ENCODE measurements at places on chromosomes 1 and 21. TPM values are rescaled to one million over a fixed set of nuclear protein-coding genes. Genes with fewer than 3 reads are reported as not detected.

GRCh38 chr21:45094412-45094811 lies 20.0 kb downstream of the ADARB1 start:
- no peak overlapping the region for H3K27ac ChIP-seq
- H3K27me3 ChIP-seq = no peaks in the 10 kb centered on the region
- DNase-seq = no peak
- H3K4me1 ChIP-seq = no peaks in the 10 kb centered on the region

The PKLR gene
- 1.5 TPM for polyA plus RNA-seq

The TFF2 gene
- not detected for polyA plus RNA-seq

- H3K4me3 ChIP-seq = no peak overlapping the region
- peaks cover 6% of the 10 kb centered on the region for H3K4me1 ChIP-seq
- no peak overlapping the region for H3K27ac ChIP-seq
- peaks cover 55% of the 10 kb centered on the region for H3K27me3 ChIP-seq
Observed at GRCh38 chr1:156627313-156627880, 8.2 kb downstream of the HAPLN2 start.

The DNAJC6 gene
- 2.4 TPM for polyA plus RNA-seq

DNA sequence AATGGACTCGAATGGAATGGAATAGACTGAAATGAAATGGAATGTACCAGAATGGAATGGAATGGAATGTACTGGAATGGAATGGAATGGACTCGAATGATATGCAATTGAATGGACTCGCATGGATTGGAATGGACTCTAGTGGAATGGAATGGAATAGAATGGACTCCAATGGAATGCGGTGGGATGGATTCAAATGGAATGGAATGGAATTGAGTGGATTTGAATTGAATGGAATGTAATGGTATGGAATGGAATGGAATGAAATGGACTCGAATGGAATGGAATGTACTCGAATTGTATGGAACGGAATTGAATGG lies 99.6 kb upstream of the FBXO28 start:
- no peaks in the 10 kb centered on the region for H3K4me1 ChIP-seq
- H3K4me3 ChIP-seq = no peak overlapping the region
- DNase-seq = peak; percentile 17
- H3K36me3 ChIP-seq = no peaks in the 10 kb centered on the region

The NUDT17 gene
- polyA plus RNA-seq = 5.7 TPM

- H3K4me3 ChIP-seq = no peak overlapping the region
- DNase-seq = no peak
- H3K4me1 ChIP-seq = peaks cover 4% of the 10 kb centered on the region
- H3K27ac ChIP-seq = no peak overlapping the region
- H3K36me3 ChIP-seq = no peaks in the 10 kb centered on the region
Observed at GRCh38 chr1:77065693-77066342, 153.4 kb downstream of the PIGK start.

- peak; percentile 78 for DNase-seq
- no peaks in the 10 kb centered on the region for H3K4me1 ChIP-seq
- no peaks in the 10 kb centered on the region for H3K27me3 ChIP-seq
- no peak overlapping the region for H3K4me3 ChIP-seq
- peaks cover 9% of the 10 kb centered on the region for H3K36me3 ChIP-seq
- H3K27ac ChIP-seq = no peak overlapping the region
Observed at GRCh38 chr1:209850342-209850979, 22.7 kb downstream of the UTP25 start.

DNA sequence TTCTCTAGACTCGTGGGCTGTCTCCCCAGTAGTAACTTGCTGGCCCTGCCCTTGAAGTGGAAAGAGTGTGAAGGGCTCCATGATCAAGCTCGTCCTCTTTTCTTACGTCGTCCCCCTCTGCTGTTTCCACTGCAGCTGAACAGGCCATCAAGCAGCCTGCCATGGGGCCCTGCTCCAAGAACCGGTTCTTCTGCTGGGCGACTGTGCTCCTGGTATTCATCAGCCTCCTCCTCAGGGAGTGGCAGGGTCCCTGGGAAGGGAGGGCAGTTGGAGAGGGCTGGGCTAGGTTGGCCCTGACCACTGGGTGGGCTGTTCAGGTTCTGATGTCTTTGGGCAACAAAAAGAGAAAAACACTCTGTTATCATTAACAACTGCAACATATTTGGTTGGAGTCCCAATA lies 151.5 kb downstream of the FCRL5 start:
- H3K36me3 ChIP-seq = no peaks in the 10 kb centered on the region
- no peak overlapping the region for H3K4me3 ChIP-seq
- no peaks in the 10 kb centered on the region for H3K27me3 ChIP-seq
- H3K27ac ChIP-seq = no peak overlapping the region

DNA sequence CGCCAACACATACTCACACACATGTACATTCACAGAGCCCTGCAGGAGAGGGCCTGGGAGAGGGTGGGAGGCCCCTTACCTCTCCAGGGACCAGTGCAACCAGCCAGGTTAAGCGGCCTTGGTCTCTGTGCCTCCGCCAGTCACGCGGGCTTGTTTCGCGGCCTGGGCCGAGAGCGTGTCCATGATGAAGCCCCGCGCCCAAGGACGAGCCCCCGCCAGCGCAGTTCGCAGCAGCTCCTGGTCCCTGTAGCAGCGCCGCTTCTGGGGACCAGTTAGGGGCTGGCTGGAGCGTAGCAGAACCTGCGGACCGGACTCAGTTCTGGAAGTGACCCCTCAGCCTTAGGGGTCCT lies 7.3 kb upstream of the FAM167B start:
- DNase-seq = no peak
- peaks cover 19% of the 10 kb centered on the region for H3K4me1 ChIP-seq
- H3K4me3 ChIP-seq = peak overlapping the region; percentile 66
- H3K27ac ChIP-seq = peak overlapping the region; percentile 40

The CFHR5 gene
- not detected for polyA plus RNA-seq

DNA sequence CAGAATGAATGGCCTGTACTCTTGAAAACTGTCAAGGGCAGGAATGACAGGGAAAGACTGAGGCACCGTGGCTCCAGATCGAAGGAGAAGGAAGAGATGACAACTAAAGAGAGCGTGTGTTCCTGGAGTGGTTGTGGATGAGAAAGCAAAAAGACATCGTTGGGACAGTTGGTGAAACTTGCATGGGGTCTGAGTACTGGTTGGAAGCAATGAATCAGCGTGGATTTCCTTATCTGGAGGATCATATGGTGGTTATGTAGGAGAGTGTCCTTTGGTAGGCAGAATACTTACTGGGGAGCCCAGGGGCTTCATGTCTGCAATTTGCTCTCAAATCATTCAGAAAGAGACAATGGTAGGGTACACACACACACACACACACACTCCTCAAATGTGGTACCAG lies 13.9 kb downstream of the LEMD1 start:
- no peak overlapping the region for H3K4me3 ChIP-seq
- DNase-seq = no peak
- H3K36me3 ChIP-seq = 0 out of 2 replicates have a peak, but pooled peaks cover 4% of the 10 kb centered on the region
- H3K27me3 ChIP-seq = no peaks in the 10 kb centered on the region
- H3K27ac ChIP-seq = no peak overlapping the region
- H3K4me1 ChIP-seq = 0 out of 2 replicates have a peak, but pooled peaks cover 10% of the 10 kb centered on the region

- H3K27ac ChIP-seq = no peak overlapping the region
- H3K27me3 ChIP-seq = no peaks in the 10 kb centered on the region
- no peak for DNase-seq
Observed at GRCh38 chr1:35530168-35530567, 27.0 kb downstream of the KIAA0319L start.

DNA sequence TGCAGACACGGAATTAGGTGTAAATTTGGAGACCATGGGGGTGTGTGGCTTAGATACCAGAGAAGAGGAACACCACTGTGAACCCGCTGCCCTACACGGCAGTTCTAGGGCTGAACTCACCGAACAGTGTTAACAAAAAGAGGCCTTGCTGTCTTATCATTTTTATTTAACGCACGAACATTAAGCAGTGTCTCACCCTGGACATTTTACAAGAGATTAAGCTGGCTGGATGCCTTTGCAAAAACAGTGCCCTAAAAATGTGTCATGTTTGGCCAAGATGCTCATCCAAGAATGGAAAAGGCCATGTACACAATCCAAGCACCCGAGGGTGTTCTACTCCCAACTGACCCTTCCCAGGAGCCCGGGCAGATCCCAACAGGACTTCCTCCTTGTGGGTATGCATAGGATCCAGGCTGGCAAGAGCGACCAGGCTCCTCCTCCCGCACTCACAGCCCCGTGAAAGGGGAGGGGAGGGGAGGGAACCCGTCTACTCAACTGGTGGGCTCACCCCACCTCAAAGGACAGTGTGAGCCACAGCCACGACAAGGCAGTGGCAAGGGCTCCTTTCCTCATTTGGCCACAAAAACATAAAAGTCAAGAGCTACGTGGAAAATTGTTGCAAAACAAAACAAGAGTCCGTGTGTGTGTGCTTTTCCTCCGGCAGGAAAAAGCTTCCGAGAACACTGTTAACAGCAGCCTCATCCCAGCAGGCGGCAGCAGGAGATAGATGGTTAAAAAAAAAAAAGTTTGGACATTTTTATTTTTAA lies 20.3 kb downstream of the C2CD2 start:
- DNase-seq = no peak
- H3K4me3 ChIP-seq = no peak overlapping the region
- H3K36me3 ChIP-seq = no peaks in the 10 kb centered on the region
- no peak overlapping the region for H3K27ac ChIP-seq

DNA sequence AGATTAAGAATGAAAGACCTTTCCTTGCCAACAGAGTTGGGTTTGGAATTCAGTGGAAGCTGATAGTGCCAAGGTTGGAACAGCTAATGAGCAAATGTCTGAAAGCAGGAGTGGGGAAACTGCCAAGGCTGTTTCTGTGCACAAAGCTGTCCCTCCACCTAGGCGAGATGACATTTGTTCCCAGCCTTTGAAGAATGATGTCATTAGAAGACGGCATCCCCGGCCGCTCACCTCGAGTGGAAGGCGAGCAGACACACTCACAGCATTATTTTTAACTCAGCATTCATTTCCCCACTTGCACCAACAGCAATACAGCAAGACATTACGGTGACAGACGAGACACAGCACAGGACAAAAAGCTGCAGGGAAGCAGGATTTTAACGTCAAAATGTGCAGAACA lies 463.9 kb downstream of the PCP4 start:
- no peaks in the 10 kb centered on the region for H3K36me3 ChIP-seq
- H3K27ac ChIP-seq = no peak overlapping the region
- H3K4me3 ChIP-seq = no peak overlapping the region
- no peak for DNase-seq
- no peaks in the 10 kb centered on the region for H3K27me3 ChIP-seq
- H3K4me1 ChIP-seq = no peaks in the 10 kb centered on the region

GRCh38 chr1:81407000-81407821 lies 393.5 kb upstream of the ADGRL2 start:
- no peak overlapping the region for H3K27ac ChIP-seq
- no peaks in the 10 kb centered on the region for H3K27me3 ChIP-seq

The ADGRB2 gene
- polyA plus RNA-seq = 8.0 TPM

The TFAP2E gene
- not detected for polyA plus RNA-seq

The NBPF3 gene
- 3.7 TPM for polyA plus RNA-seq

The FCRL1 gene
- polyA plus RNA-seq = not detected

The DNAJC8 gene
- 208 TPM for polyA plus RNA-seq
